Activated CD8-positive, alpha-beta memory T cell treated with anti-CD3 and anti-CD28 coated beads for 24 hours (primary cell): ENCODE measurements at places on chromosomes 2 and 18.
A peak's percentile ranks its signal among the peaks of the same experiment; 100 is the strongest.

GRCh38 chr2:188976545-188977268 is 2.5 kb downstream of the COL3A1 start:
- no peak for DNase-seq

- no peak for DNase-seq
These were observed 32.5 kb downstream of the MERTK start for GRCh38 chr2:111930875-111931274.

DNA sequence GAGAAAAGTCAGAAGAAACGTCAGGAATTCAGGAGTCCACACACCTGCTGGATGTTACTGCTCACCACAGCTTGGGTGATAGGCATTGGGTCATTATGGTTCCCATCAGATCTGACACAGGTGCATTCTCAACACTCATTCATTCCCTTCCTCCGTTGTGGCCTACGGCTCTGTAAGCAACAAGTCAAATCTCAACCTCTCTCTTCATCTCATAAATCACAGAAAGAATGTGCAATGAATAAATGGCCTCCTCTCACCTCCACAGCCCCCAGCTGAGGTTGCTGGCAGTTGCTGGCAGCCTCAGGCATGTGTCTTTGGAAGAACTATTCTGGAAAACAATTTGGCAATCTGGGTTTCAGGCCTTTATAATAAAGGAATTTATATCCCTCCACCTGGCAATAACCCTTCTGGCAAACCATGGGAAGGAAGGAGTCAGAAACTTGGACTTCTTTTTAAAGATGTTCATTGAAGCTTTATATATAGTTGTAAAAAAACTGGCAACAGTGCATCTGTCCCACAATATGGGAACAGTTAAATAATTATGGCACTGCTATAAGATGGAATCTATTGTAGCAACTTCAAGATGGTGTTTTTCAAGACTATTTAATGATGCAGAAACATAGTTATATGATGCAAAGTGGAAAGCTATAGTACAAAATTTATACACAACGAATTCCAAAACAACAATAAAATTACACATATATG is 175.4 kb downstream of the ANAPC1 start:
- peak; percentile 41 for DNase-seq

DNA sequence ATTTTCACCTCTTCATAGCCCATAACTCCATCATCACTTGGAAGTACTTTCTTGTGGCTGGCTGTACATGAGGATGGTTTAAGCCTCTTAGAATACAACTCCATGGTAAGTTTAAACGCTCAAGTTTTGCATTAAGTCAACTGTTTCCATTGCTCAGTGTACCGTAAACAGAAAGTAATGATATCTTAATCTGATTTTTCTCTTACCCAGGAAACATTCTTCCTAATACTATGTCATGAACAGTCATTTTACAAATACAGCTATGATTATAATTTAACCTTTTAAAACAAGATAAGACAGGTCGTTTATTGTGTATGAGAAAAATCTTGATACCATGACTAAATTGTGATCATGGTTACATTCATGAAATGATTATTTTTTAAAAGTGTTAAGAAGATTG is 11.6 kb upstream of the DYNC2LI1 start:
- DNase-seq = no peak

DNA sequence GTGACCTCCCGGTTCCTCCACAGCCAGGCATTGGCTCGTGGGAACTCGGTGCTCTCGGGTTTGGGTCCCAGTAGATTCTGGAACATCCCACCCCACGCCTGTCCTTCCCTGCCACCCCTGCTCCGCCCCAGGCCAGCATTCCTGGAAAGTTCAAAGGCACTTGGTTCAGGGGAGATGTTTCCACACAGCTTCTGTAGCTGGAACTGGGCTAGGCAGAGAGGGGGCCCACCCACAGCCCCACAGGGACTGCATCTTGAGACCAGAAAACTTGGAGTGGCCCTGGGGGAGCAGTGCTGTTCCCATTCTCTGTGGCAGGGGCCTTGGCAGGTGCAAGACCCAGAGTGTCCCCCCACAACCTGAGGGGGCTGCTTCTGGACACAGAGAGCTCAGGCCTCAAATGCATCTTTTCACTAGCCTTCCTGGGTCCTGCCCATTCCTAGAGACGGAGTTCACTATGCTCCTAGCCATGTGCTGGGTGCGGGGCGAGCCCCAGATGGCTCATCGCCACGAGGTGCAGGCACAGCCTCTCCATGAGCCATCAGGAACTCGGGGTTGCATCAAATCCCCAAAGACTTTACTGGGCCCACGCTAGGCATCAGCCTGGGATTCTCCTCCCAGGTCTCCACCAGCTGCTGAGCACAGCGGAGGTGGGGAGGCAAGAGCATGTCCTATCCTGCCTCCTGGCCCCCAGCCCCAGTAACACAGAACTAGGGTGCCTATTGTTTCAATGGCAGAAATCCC is 68.7 kb downstream of the ZFP36L2 start:
- DNase-seq = no peak

DNA sequence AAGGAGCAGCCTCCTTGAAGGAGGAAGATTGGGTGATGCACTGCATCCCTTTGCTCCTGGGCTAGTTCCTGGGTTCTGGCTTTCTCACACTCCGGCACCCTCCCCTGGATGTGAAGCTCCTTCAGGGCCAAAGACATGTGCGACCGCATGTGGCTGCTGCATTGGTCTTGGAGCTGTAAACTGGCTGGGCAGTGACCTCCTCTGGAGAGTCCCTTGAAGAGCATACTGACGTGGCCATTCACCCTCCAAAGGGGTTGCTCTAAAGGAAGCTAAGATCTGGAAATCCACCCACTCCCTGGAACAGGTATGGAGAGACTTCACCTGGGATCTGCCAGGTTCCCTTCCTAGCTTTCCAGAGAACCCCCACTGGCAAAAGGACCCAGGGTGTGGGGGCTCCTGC is 62.1 kb downstream of the TMEM17 start:
- DNase-seq = no peak

DNA sequence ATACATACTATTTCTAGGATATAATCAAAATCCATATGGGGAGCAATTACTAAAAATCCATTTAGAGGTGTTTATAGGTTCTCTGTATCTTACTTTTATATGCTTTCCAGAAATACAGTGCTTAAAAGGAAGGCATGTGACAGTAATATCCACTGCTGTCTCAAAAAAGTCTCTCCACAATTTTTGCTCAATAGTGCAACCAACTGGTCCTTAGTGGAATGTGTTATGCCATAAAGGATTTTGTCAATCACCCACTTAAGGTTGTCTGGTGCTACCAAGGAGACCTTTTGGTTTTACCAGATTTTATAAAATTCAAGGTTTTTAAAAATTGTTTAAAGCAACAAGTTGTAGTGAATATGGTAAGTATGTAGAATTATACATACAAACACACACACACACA is 328.5 kb upstream of the DSEL start:
- no peak for DNase-seq

- no peak for DNase-seq
These were observed 513.6 kb downstream of the STK39 start for GRCh38 chr2:167733747-167734146.

GRCh38 chr2:128642821-128643220 is 324.2 kb upstream of the HS6ST1 start:
- peak; percentile 32 for DNase-seq

- DNase-seq = no peak
These were observed 25.9 kb downstream of the IL37 start for GRCh38 chr2:112936927-112937232.
